CMK (cell line): ENCODE measurements at places on chromosomes 3 and 15.
A peak's percentile ranks its signal among the peaks of the same experiment; 100 is the strongest.

DNA sequence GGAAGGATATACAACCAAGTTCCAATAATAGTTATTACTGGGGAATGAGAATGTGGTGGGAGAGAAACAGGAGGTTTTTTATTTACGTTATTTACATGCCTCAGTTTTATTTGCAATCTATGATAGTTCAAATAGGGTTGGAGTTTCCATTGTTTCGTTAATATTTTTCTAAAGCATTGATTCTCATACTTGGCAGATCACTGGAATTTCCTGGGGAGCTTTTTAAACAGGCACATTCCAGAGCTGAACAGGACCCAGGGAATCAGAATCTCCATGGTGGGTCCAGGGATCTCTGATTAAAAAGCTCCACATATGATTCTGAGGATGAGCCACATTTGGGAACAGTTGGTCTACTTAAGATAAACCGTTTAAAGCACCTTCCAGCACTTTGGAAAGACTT lies 123.9 kb downstream of the IL20RB start:
- DNase-seq, result no peak

- DNase-seq, result no peak
These were observed 446.6 kb upstream of the BCHE start for GRCh38 chr3:166283840-166284239.

GRCh38 chr15:65902373-65902772 lies 33.1 kb downstream of the RAB11A start:
- DNase-seq, result peak; percentile 37

GRCh38 chr15:27731776-27732175 lies 367.3 kb downstream of the OCA2 start:
- DNase-seq, result no peak

DNA sequence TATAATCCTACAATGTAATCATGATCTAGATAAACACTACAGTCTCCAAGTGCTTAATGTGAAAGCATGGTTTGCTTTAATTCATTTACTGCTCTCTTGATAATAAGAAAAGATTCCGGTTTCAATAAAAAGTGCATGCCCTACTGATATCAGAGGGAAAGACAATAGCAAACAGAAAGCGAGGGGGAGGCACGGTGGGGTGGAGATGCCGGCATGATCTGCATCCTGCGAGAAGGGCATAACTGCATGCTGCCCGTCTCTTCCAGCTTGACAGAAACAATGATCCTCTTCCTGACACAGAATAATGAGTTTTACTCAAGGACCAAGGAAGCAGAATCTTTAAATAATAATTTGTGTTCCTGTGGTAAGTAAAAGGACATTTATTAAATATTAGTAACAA lies 51.7 kb downstream of the GOLIM4 start:
- DNase-seq, result no peak

DNA sequence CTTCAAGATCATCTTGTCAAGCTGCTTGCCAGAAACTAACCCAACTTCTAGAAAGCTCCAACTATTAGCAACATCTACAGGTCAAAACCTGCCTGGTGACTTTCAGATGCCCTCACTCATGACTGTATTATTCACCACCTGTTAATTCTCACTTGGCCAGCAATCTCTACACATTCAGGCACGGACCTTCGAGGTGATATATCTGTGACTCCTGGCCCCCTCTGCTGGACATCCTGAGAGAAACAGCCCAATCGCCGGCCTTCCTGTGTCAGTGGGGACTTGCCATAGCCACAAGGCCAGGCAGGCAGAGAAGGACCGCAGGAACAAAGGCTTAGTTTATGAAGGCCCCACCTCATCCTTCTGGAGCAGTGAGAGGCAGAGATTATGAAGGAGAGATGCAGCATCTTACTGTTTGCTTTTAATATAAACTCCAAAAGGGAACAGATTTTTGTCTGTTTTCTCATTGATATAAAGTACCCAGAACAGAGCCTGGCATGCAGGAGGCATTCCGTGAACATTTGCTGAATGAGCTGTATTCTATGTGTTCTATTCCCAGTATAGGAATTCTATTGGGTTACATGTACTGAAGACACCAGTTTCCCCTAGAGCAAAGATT lies 24.4 kb upstream of the OCA2 start:
- no peak for DNase-seq
